Stimulated activated CD8-positive, alpha-beta memory T cell treated with anti-CD3 and anti-CD28 coated beads, Interleukin-4, amount 100 ng/mL, for 48 hours (primary cell): ENCODE measurements at places on chromosomes 3 and 15.
A peak's percentile ranks its signal among the peaks of the same experiment; 100 is the strongest.

GRCh38 chr3:172359231-172359630 lies 89.0 kb downstream of the GHSR start:
- DNase-seq, result no peak

- no peak for DNase-seq
Measured at GRCh38 chr3:84039099-84039498, 919.7 kb upstream of the CADM2 start.

- no peak for DNase-seq
Measured at GRCh38 chr3:16140116-16140893, 34.2 kb upstream of the GALNT15 start.

- DNase-seq, result peak; percentile 60
Measured at GRCh38 chr3:48187579-48188265, 495 bp downstream of the CDC25A start.

DNA sequence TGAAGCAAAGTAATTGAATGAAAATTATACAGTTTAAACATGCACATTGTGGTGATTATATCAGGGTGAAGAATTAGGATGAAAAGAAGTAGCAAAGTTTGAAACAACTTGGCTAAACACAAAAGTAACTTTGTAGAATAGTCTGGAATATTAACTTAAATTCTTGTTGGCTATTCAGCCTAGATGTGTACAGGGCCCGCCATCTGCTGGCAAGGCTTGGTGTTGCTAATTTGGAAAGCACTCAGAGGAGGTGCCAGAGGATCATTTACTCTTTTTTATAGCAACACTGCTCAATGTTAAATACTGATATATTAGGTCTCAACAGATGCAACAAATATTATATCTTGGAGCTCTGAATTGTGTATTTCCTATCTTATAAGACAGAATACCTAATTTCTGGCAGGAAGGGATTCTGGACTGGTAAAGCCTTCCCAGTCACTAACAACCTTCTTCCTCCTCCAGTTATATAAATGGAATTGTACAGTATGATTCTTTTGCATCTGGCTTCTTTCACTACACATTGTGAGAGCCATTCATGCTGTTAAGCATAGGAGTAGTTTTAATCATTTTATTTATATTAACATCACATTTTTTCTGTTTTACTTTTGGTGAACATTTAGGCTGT lies 36.1 kb downstream of the TTC23 start:
- DNase-seq, result peak; percentile 78

- DNase-seq, result no peak
Measured at GRCh38 chr3:104870276-104870675, 496.4 kb upstream of the ALCAM start.

DNA sequence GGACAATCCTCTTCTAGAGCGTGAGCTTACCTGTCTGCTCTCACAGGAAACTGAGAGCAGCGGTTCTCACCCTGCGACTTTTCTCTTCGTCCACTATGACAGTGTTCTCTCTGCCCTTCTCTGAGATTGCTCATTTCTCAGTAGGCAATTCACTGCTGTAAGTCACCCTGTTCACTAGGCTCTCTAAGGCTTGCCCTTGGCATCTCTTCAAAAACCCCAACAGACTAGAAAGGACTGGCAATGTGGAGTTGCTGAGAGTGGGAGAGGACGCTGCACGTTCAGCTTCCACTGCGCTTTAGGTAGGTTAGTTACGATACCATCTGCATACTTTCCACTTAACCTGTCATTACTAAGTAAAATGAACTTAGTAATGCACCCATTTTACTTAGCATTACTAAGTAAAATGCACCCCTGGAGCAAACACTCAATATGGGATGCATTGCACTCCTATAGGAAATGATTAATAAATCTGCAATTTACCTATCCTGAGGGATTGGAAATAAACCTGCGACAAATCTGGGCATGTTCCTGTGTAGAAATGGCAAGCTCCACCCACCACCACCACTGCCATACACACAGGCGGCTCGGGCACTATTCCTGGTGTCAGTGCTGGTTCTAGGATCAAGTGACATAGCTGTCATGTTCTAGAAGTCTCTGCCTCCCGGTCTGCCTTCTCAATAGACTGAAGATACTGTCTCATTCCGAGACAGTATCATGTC lies 21.4 kb downstream of the XPC start:
- no peak for DNase-seq

GRCh38 chr3:102180280-102180931 lies 254.4 kb upstream of the ZPLD1 start:
- DNase-seq, result no peak

DNA sequence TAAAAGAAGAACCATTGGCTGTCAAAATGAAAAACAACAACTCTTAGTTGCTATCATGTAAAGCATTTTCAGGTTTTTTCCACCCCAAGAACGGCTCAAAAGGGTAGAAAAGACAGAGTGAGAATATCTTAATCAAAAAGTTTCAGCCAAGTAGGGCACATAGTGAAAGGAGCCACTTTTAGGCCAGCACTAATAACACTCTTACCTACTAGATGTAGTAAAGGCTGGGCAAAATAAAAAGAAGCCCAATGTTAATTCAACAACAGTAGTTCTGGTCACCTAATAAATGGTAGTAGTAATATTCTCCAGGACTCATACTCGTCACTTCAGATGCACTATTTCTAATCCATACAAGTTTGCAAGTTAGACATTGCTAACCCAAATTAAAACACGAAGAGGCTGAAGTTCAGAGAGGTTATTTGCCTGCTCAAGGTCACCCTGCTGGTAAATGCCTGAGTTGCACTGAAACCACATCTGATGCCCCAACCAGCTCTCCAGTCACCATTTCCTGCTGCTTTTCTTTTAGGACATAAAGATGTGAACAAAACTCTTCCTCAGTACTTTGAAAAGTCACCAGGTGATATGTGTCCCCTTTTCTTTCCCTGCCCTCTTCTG lies 7.5 kb downstream of the GOLIM4 start:
- DNase-seq, result no peak

- no peak for DNase-seq
Measured at GRCh38 chr3:134877788-134878187, 82.7 kb downstream of the EPHB1 start.

- DNase-seq, result no peak
Measured at GRCh38 chr3:159879146-159879545, 109.5 kb upstream of the IL12A start.

- no peak for DNase-seq
Measured at GRCh38 chr3:277873-278272, 81.3 kb downstream of the CHL1 start.

DNA sequence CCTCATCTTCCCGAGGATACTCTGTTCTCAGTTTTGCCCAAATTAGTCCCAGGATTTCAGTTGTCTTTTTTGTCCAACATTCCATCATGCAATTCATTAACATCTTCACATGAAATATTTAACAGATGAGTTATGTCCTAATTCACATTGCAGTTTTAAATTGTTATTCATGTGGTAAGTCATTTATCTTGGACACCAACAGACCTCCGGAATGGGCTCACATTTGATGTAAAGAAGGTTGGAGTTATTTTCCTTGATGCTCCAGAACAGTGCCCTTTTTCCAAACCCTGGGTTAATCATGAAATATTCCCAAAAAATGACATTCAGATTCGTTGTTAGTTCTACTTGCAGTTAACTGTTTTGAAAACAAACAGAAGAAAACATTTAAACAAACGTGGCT lies 32.8 kb upstream of the LRTM1 start:
- DNase-seq, result no peak

GRCh38 chr15:81161160-81161673 lies 27.1 kb downstream of the CFAP161 start:
- DNase-seq, result no peak

DNA sequence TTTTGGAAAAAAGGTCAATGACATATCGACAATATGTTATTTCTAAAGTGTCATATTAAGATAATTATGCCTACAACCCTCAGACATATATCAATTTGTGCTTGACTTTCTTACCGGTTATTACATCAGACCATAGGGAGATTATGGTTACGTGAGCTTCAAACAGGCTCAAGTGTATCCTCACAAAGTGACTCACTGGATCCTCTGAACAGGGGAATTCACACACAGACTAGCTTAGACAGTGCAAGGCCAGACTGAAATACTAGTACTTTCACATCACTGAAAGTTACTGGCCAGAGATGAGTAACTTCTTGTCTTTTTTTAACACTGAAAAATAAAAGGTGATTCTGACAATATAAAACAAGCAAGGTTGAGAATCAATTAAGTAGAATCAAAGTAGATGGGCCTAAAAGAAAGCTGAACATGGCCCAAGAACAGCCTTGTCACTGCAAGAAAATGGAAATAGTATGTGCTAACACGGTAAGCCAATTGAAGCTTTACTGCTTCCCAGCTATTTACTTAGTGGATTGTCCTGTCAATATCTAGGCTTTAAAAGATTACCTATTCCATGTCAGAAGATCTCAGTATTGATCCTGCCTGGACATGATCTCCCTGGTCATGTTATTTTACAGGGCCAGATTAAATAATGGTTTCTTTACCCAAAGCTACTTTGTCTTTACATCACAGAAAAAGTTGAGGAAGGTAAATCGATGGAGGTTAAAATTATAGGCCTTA lies 848.6 kb downstream of the ROBO1 start:
- DNase-seq, result no peak

- no peak for DNase-seq
Measured at GRCh38 chr3:136898954-136899353, 36.9 kb downstream of the NCK1 start.

DNA sequence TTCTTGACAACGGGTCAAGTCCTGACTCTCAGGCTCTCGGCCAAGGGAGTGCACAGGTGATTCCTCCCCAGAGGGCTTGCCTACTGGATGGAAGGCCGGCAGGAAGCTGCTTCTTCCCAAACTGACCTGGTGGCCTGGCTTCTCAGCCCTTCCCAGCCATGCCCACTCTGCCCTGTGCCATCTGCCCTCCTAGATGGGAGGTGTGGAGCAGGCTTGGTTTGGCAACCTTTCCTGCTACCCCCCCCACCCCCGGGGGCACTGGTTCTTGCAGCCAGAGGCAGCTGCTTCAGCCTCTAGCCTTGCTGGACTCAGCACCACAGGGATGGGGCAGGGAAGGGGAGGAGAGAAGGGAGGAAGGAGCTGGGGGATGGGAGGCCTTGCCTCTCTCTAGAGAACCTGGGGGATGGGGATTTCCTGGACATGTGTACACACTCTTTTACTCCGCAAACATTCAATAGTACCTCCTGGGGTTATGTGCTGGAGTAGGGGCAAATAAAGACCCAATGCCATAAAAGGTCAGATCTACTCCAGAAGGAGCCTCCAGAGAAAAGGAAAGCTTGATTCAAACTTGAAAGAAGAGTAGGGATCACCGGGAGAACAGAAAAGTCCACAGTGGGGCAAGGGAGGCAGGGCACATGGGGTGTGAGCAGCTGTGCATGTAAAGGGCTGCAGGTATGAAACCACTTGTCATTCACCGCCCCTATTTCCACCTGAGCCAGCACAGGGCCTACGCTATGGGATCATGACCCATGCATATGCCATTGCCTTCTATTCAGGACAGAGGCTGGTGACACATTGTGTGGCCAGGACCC lies 4.2 kb upstream of the DAPK2 start:
- DNase-seq, result no peak
